Stimulated activated effector memory CD8-positive, alpha-beta T cell treated with anti-CD3 and anti-CD28 coated beads, Interleukin-12 subunit alpha, Interleukin-12 subunit beta, amount 100 ng/mL, for 72 hours (primary cell): ENCODE measurements at places on chromosomes 6 and 20.

- no peak for DNase-seq
Observed at GRCh38 chr20:22333885-22334545, 250.4 kb downstream of the FOXA2 start.

DNA sequence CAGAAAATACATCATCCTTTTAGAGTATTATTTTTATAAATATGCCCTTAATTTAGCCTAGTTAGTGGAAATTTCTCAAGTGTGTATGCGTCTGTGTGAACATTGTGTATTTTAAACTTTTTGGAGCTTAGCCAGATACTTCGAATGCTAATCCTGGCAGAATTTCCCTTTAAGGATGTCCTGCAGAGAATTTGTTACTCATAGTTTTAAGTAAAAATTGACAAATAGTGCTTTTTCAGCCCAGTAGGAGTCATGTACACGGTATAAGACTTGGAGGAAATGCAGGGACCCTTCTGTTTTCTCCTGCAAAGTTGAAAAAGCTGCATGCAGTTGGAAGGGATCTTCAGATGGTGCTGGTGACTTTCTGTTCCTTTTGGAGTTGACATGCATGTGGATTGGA lies at the start of gene FHL5:
Gene FHL5, plus strand, starts transcription at position 243 of the 400 bp plus-strand sequence. CDS start 40,486 bp downstream, outside the sequence.
- DNase-seq: no peak

- DNase-seq: no peak
Observed at GRCh38 chr6:130288065-130288464, 65.3 kb upstream of the SAMD3 start.

DNA sequence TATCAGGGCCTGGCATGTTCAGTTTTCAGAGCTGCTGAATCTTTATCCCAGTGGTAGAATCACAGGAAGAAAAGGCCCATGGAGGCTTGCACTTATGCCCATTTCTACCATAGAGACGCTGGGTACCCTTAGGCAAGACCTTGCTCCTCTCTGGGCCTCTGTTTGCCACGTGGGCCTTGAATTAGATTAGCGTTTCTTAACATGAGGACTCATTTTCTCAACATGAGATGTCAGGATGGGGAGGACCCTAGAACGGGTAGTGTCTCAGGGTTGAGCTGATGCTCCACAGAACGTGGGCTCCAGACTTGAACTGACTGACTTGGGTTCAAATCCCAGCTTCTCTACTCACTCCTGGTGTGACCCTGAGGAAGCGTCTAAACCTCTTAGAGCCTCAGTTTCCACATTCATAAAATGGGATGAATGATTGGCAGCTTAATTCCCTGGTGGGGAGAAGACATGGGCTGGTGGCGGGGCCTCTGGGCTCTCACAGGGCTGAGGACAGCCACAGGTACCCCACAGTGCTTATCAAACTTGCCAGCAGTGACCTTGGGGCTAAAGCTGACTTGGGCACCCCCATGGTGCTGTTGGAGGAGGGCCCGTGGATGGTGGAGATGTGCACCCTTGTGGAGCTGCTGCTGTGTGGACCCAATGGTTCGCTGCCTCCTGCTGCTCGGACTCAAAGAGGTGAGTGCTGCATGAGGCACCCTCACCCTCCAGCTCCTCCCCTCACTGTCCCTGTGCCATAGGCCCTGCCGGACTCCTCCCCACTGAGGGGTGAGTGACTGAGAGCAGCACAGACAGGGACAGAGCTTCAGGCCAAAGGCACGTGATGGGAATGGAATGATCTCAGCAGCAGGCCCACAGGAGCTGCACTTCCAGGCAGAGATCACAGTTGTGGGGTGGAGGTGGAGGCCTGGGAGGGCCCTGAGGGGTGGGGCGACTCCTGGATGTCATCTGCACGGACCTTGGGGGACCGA lies 28.2 kb downstream of the SUN5 start:
- no peak for DNase-seq

- DNase-seq: peak; percentile 8
Observed at GRCh38 chr20:46990017-46990595, 95.5 kb downstream of the EYA2 start.

DNA sequence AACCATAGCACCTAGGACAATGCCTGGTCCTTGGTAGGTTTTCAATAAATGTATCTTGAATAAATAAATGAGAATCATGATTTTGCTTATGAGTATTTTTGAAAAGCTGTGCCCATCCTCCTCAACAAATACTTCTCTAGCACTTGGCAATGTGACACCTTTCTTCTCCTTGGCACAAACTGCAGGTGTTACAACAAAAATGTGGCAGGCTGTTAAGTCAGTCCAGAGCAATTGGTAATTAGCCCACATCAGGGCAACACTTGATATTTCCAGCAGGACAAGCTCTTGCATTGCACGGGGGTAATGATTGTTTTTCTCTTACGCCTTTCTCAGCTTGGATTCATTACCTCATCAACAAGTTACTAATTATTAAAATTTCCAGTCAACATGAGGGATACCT lies 31.6 kb upstream of the SNX9 start:
- no peak for DNase-seq

- no peak for DNase-seq
Observed at GRCh38 chr6:139251045-139251690, 40.6 kb downstream of the TXLNB start.

DNA sequence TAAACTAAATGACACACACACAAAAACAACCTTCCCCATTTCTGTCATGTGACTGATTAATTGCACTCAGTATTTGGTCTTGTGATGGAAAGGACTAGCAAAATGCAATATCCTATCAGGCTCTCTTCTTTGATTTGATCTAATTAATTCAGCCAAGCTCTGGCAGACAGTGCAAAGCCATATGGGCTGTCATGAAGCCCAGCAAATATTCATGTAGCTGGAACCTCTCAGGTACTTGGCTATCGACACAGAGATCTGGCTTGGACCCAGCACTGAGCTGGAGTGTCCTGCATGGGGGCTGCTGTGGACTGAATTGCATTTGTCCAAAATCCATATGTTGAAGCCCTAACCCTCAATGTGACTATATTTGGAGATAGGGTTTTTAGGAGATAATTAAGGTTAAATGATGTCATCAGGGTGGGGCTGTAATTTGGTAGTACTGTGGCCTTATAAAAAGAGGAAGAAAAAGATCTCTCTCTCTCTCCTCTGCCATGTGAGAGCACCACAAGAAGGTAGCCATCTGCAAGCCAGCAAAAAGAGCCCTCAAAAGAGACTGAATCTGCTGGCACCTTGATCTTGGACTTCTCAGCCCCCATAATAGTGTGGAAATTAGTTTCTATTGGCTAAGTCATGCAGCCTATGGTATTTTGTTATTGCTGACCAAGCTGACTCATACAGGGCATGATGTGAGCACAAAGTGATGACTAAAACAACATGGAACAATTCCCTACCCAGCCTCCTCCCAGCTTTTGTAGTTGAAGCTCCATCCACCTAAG lies 77.1 kb downstream of the STMND1 start:
- no peak for DNase-seq

- DNase-seq: no peak
Observed at GRCh38 chr20:3282271-3283221, 43.6 kb upstream of the SLC4A11 start.

DNA sequence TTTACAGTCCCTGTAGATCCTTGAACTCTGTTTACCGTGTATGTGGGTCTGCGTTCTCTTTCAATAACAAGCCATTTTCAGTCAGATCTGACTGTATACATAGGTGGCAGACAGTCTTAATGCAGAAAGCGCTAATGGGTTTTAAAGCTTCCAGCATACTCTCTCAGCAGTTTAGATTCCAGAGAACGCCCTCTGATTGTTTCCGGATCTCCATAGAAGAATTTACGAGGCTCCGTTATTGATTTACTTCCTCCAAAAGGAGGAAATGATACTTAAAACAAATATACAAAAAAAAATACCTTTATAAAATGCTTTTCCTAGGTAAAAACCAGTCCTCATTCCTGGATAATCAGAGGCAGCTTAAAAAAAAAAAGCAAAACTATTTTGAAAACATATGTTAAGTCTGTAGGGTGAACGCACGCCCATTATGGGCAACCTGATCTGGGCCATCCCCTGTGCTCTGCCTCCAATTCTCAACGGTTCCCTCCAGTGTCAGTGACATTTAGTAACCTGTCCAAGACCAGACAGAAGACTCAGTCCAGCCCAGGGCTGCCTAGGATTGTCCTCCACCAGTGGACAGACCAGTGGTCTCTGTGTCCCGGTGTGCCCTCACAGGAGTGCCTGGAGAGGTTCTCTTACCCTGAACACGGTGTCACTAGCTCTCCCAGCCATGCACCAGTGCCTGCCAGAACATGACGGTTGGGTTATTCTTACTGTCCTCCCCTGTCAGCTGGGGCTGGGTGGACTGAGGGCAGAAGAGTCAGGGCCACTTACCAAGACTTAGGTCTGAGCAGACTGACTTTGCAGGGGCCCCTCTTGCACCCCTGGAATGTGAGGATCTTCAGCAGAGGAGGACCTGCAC lies 217.3 kb downstream of the ARID1B start:
- no peak for DNase-seq

DNA sequence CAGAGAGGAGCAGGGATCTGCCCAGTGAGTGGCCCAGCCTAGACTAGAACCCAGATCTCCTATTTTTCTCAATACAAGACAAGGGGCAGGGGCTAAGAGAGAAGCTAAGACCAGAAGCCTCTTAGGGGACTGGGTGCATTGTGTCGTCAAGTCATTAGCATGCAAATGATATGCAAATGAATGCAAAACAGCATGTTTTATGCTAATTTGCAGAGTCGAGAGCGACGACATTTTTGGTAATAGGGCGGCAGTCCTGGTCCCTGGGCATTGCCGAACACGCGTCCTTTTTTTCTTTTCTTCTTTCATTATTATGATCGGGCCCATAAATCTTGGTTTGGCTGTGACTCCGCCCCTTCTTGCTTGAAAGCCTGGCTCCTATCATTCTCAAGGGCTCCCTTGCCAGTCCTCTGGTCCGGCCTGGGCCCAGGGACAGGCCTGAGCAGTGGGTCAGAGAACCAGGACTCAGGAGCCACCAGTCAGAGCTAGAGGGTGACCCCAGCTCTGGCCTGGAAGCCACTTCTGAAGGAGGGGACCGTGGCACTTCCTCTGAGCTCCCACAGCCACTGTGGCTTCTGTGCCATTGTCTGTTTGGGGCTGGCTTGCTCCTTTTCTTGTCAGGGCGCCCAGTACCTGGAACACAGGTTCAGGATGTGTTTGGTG lies 32.0 kb upstream of the SCRT2 start:
- DNase-seq: no peak

- DNase-seq: no peak
Observed at GRCh38 chr6:14459315-14459714, 341.7 kb downstream of the CD83 start.
